Suppressor macrophage treated with lipopolysaccharide for 4 hours (primary cell): ENCODE measurements at places on chromosomes 11 and 22.

DNA sequence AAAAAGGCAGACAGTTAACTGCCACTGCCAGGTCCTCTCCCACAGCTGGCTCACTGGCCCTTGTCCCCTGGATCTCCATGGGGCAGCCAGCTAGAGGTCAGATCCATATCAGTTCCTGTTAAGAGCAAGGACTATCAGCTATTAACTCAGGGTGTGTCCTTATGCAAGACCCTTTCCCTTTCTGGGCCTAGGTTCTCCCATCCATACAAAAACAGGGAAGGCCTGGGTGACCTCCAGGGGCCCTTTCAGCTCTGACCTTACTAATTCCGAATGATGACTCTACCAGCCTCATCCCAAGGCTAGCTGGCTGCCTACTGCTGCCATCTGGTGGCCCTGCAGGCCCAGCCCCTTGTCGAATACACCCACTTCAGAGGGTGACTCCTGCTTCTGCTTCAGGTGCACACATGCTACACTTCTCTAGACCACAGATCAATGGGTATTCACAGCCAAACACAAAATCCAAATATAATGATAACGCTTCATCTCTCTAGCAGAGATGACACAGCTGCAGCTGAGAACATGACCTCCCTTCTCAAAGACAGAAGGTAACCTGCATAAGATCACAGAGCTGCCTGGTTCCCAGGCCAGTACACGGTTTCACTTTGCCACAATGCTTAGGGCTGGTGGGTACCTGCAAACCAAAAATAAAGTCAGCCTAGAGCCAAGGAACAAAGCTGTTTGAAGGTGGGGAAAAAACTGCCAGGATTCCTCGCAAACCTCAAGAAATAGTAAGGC, 34.1 kb downstream of the SERGEF start:
- DNase-seq: peak; percentile 48

DNA sequence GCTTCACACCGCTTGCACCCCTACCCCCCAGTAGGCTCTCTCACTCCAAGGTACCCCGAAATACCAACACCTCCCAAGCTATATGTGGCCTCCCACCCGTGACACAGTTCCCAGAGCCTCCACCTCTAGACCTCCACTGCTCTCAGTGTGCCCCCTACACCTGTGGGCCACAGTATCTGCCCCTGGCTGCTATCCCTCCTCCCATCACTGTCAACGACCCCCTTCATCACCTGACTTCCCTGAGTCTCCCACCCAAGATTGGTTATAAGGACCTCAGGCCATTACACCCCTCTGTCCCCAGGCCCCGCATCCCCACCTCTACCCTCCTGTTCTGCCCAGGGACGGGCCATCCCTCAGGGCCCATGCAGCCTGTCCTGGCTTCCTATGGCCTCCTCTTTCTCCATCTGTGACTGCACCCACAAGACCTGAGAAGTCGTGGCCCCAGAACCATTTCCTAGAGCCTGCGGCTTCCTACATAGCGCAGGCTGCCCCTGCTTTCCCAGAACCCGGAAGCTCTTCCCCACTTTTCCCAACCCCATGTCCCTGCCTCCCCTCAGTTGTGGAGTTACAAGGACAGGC, 734 bp downstream of the ACR start:
- DNase-seq: no peak

DNA sequence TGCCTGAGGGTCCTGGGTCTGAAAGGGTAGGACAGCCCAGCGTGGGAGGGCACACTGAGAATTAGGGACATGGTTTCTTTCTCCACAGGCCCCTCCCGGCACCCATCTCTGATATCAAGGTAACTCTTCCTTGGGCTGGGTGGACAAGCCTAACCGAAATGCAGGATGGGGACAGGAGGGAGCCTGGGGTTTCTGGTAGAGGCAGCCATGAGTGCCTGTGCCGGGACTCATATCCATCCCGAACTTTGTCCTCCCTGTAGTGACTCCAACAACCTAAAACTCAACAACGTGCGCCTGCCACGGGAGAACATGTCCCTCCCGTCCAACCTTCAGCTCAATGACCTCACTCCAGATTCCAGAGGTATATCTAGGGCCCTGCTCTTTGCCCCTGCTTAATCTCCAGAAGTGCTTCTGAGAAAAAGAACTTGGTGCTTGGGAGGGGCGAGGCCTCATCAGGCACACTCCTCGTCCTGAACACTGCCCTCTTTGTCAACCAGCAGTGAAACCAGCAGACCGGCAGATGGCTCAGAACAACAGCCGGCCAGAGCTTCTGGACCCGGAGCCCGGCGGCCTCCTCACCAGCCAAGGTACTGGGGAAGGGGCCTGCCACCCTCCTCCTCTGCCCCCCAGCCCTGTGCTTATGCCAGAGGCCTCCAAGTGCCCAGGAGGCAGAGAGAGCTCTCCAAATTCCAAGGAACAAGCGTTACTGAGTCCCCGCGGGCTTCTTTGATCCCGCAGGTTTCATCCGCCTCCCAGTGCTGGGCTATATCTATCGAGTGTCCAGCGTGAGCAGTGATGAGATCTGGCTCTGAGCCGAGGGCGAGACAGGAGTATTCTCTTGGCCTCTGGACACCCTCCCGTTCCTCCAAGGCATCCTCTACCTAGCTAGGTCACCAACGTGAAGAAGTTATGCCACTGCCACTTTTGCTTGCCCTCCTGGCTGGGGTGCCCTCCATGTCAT, 3.1 kb downstream of the TMEM25 start:
- no peak for DNase-seq

DNA sequence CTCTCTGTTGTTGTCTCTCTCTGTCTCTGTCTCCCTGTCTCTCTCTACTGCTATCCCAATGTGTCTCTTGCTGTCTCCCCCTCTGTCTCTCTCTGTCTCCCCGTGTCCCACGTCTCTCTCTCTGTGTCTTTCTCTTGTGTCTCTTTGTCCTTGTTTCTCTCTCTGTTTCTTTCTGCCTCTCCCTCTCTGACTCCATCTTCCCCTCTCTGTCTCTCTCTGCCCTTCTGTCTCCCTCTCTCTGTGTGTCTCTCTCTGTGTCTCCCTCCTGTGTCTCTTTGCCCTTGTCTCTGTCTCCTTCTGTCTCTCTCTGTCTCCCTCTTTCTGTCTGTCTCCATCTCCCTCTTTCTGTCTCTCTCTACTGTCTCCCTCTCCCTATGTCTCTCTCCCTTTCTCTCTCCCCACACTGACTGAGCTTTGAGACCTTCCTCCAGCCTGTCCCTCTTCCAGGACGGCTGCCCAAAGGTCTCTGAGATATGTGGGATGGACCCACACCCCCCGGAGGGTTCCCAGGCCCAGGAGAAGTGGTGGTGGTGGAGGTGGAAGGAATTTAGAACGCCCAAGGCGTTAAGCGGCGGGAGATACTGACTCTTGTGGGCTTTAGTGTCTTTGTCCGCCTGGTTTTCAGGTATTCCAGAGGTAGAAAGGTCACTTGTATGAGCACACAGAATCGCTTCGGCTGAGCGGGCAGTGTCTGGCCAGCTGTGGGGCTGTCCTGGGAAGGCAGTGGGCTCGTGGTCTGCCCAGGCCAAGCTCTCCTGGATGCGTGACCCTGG, 65.5 kb upstream of the CCND1 start:
- DNase-seq: no peak

- DNase-seq: no peak
Measured at GRCh38 chr11:68026391-68027105, 3.9 kb upstream of the NDUFS8 start.

GRCh38 chr11:18692941-18693760, 5.4 kb upstream of the TMEM86A start:
- DNase-seq: no peak

GRCh38 chr22:49119551-49119952, 708.1 kb downstream of the BRD1 start:
- DNase-seq: no peak

GRCh38 chr11:69384251-69385143, 90.5 kb downstream of the MYEOV start:
- no peak for DNase-seq

- no peak for DNase-seq
Measured at GRCh38 chr11:64763526-64764039, 3.8 kb upstream of the PYGM start.

DNA sequence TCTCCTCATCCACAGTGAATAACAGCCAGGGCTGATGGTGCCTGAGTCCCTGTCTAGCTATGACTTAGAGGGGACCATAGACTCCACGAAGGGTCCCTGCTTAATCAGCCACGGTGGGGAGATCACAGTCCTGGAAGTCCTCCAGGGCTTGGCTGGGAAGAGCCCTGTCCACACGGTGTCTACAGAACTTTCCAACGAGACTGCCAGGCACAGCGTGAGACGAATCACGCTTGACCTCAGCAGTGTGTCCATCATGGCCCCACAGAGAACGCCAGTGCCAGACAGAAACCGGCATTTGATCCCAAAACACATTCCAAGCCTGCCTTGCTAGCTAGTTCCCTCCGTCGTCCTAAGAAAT, 143.4 kb downstream of the CRYBB2 start:
- no peak for DNase-seq

- peak; percentile 41 for DNase-seq
Measured at GRCh38 chr11:69636512-69637197, 4.3 kb upstream of the CCND1 start.

DNA sequence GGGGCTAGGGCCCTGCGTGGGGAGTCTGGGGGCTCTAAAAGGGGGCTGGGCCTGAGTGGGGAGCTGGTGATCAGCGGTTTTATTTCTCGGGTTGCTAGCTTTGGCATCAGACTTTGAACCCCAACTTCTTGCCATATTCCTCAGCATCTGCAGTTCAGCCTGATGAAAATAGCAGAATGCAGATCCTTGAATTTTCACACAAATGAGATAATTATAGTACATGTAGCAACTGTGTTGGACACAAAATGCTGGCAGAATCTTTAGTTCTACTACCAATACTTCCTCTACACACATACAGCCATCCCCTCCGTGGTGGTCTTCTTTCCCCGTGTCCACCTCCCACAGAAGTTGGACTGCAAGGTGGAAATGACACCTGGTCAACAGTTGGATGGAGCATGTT, 1.5 kb downstream of the ZC3H7B start:
- DNase-seq: no peak

DNA sequence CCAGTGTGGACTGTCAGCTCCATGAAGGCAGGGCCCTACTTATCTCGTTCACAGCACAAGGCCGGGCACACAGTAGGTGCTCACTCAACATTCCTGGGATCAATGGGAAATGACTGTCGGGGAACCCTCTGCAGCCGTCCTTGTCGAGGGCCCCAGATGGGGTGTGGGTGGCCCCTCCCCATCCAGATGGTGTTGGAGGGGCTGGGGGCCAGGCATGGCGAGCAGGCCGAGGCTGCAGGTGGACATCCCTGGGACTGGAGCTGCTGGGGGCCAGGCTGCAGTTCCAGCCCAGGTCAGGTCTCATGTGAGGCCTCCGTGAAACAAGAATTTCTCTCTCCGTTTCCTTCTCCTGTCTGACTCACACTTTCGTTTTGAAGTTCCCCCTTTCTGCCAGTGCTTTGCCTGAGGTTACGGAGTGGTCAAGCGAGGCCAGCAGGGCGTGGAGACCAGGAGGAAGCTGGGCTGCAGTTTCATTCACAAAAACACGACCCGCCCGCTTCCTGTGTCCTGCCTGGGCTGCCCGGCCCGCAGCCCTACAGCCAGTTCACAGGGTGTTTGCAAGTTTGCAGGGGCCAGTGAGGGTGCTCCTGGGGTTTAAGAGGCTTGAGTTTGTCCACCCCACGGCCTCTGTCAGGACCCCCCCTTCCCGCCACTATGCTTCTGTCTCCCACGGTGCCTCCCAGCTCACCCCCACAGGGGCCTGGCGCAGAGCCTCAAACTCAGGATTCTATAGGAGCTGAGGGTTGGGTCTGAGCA, 4.5 kb downstream of the MYEOV start:
- peak; percentile 98 for DNase-seq

- no peak for DNase-seq
Measured at GRCh38 chr22:33874206-33874605, 46.1 kb downstream of the LARGE1 start.

DNA sequence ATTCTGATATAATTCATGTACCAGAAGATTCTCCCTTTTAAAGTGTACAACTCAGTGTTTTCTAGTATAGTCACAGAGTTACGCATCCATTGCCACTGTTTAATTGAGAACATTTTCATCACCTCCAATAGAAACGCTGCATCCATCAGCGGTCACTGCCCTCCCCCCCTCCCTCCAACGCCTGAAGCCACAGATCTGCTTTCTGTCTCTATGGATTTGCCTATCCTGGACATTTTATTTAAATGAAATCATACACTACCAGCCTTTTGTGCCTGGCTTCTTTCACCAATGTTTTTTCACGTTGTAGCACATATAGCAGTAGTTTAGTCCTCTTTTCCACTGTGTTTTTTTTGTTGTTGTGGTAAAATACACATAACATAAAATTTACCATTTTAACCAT, 22.8 kb downstream of the TCP11L1 start:
- no peak for DNase-seq

GRCh38 chr22:27252282-27253049, 549.1 kb downstream of the MN1 start:
- DNase-seq: peak; percentile 71

DNA sequence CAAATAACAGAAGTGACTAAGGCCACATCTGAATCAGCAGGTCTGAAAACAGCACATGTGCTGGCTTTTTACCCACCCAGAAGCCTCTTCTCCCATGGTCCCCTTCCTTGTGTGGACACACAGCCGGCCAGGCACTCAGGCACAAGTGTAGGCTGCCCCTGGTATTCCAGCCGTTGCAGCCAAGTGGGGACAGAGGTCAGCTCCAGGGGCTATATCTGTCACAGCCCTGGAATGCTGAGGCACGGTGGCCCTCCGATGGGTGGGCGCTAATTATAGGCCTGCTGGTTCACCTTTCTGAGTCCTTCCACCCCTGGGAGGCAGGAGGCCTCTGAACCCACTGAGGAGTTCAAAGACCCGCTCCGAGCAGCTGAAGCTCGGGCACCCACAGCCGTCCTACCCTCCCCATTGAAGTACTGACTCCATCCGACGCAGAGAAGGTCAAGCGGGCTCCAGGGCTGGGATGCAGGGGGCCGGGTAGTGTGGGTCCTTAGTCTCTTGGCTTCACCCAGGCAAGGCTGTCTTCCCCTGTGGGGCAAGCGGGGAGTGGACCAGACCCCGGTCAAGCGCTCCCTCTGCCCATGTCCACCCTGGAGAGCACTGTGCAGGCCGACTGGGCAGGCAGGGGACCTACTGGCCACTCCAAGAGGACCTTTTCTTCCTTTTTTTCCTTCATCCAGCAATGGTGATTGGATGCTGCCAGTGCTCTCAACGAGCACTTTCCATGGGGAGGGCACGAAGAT, 14.3 kb downstream of the FGF3 start:
- no peak for DNase-seq

DNA sequence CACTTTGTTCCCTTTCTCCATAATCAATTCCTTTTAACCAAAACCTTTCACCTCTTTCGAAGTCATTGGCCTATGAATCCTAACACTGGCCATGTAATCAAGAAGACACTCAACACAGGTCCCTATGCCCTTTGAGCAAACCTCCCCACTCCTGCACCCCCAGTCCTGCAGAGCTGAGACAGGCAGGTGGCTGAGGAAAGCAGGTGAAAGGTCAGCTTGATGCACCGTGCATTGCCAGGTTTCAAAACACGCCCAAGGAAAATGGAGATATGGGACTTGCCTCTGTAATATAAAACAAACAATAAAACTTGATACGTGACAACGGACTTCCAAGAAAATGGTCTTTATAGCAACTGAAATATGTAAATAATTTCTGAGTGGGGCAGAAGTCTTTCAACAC, 10.6 kb downstream of the CPT1A start:
- no peak for DNase-seq
